ENCODE measurements at places on chromosomes 6 and 20.

DNA sequence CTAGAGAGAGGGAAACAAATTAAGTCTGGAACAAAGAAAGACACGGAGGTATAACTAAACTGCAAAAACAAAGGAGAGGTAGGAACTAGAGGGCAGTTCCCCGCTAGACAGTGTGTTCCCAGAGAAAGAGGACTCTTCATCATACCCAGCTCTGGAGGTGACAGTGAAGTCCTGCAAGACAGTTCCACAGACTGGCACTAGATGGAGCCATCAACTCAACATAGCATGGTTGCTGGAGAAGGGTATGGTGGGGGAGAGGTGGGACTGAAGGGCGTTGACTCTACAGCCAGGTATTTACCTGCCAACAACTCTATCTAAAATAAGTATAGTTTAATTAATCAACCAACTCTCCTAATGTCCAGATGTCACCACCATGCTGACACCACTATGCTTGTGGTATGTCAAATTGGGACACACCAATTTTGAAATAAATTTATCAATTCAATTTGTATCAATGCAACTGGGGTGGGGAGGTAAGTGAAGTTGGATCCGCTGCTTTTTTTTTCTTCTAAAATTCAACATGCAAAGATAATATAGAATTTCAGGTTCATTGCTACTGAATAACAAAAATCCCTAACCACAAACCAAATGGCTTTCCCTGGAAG, 9.7 kb downstream of the BACH2 start:
- DNase-seq, result peak; percentile 36

DNA sequence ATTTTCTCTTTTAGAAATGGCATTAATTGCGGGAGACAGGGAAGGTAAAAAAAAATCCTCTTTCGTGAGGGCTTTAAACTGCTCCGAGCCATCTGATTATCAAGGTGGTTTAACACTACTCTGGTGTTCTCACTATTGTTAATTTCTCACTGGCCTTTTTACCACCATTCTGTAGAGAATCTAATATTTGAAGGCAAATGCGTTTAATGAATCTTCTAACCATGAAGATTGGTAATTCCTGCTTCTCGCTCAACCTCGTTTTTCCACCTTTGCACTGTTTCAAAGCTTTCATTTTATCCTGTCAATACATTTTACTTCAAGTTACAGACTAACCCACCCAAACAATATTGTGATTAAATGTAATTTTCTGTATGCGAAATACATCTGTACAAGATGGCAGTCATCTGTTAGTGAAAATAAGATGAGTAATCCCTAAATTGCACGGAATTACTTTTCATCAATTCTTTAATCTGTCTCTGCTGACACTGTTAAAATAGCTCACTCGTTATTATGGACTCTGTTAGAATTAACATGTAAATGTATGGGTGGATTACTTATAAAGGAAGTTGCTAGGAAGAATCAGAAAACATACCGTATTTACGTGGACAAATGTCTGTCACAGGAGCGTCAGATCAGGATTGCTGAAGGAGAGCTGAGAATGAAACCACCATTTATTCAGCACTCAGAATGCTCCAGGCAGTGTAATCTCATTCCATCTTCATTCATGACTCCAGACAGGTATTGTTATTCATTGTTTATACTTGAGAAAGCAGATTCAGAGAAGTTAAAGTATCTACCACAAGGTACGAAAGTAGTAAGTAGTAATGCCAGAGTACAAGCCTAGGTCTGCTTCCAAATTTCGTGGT, 1.1 kb upstream of the LCA5 start:
- no peak for DNase-seq

- DNase-seq, result no peak
Observed at GRCh38 chr20:37542281-37542680, 14.6 kb upstream of the BLCAP start.

- no peak for DNase-seq
Observed at GRCh38 chr6:5746053-5746758, 260.5 kb downstream of the NRN1 start.

- DNase-seq, result no peak
Observed at GRCh38 chr20:48763216-48763914, 64.4 kb downstream of the PREX1 start.

- no peak for DNase-seq
Observed at GRCh38 chr20:57860576-57860975, 150.8 kb upstream of the PMEPA1 start.

DNA sequence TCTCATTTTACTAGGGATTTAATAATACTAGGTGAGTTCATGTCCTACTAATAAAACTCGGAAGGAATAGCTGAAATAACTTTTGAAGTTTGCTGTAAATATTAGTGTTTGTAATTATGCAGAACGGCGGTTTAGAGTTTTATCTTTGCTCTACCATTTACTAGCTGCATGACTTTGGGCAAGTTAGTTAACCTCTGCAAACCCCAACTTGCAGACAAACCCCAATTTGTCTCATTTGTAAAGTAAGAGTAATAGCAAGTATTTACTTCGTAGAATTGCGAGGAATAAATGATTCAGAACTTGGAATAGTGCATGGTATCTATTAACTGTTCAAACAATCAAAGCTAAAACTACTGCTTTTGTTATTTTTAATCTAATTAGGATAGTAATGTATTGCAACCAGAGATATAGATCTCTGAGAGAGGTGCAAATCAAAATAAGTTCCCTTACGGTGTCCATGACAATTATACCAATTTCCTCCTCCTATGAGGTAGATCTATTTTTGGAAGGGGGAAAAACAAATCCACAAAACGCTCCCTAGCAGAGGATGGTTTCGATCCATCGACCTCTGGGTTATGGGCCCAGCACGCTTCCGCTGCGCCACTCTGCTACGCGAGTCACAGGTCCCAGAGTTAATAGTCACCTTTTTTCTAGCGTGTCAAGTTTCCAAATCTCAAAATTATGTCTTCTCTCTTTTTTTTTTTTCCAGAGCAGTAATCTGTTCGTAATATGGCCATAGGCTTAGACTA, 35.1 kb upstream of the BTN3A2 start:
- no peak for DNase-seq

- DNase-seq, result no peak
Observed at GRCh38 chr6:126147291-126147815, 161.0 kb downstream of the TRMT11 start.

GRCh38 chr6:31336896-31337496, 20.0 kb downstream of the HLA-B start:
- DNase-seq, result no peak

DNA sequence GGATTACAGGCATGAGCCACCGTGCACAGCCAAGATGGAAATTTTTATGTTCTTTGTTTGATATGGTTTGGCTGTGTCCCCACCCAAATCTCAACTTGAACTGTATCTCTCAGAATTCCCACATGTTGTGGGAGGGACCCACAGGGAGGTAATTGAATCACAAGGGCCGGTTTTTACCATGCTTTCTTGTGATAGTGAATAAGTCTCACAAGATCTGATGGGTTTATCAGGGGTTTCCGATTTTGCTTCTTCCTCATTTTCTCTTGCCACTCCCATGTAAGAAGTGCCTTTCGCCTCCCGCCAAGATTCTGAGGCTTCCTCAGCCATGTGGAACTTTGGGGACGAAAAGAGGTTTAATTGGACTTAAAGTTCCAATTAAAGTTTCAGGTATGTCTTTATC, 14.6 kb downstream of the EEF1A1 start:
- DNase-seq, result no peak

GRCh38 chr6:13453771-13454251, 33.6 kb downstream of the GFOD1 start:
- no peak for DNase-seq

DNA sequence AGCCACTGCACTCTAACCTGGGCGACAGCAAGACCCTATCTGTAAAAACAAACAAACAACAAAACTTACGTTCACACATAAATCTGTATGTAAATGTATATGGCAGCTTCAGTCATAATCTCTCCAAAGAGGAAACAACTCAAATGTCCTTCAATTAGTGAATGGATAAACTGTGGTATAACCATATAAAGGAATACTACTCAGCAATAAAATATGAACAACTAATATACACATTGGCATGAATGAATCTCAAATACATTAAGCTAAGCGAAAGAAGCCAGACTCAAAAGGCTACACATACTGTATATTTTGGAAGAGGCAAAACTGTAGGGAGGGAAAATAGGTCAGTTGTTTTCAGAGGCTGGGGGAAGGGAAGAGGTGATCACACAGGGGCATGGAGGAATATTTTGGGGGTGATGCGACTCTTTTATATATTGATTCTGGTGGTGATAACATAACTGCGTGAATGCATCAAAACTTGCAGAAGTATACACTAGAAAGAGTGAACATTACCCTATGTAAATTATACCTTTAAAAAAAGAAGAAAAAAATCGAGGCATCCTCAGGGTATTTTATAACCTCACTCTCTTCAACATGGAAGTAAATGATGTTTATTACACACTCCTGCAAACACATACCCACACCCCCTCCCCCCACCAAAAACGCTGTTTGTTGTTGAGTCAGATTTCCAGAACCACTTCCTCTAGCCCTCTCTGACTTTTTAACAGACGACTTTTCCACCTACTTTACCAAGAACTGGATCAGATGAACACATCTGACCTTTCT, 115.2 kb upstream of the RNF24 start:
- DNase-seq, result no peak

DNA sequence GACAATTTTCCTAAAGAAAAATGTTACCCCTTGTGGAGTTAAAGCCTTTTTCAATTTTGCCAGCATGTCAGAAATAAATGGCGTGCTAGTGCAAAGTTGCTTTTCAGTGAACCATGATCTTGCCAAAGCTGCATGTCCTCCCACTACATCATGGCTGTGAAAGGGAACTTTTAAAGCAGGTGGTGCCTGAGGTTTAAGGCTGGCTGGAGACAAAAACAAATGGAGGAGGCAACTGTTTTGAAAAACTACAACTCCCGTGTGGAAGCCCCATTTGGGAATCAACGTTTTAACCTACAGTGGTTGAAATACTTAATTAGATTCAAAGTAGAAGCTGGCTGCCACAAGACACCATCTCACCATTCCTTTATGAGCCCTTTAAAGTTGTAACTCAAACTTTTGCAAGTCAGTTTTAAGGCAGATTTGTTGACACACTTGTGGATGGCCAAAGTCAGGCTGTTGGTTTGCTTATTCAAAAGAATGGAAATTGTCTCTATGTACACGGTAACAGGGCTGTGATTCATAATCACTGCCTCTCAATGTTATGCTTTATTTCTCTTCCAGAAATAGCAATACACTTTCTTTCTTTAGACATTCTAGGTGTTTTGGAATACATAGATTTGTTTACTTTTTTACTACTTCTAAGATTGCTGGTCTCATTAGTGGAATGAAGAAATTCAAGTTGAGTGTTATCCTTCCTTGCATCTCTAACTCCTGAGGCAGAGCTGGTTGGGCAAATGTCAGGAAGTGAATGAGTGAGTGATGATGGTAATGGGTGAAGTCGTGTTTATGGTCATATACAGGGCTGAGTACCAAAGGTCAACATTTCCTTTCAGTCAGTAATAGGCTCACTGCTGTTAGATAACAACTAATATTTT, 196.4 kb upstream of the GMDS start:
- no peak for DNase-seq

DNA sequence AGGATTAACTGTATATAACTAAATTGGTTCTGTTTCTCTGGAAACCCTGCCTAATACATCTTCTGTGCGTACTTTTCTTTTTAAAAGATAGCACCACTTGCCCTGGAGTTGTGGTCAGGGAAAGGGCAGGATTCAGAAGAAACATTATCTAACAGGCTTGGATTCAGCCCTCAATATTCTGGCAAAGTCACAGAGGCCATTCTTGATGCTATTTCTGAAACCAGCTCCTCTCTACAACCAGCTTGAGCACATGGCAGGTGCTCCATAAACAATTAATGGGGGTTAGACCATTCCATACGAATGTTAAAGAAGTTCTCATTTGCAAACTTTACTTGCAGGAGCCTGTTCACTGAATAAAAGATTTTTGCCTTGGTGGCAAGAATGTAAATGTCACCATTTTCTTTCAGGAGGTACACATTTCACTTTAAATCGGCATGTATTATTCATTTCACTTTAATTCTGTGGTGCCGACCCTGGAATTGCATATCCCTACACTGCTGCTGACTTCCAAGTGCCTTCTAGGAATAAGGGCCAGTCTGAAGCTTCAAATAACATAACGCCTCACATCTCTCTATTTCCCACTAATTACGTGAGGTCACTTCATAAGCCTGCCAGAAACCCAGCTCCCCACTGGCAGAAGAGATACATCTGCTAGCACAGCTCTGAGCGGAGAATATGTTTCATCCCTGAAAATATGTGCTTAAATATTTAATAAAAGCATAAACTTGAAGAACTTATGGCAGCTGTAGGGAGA, 248.7 kb downstream of the ADGRG6 start:
- no peak for DNase-seq

DNA sequence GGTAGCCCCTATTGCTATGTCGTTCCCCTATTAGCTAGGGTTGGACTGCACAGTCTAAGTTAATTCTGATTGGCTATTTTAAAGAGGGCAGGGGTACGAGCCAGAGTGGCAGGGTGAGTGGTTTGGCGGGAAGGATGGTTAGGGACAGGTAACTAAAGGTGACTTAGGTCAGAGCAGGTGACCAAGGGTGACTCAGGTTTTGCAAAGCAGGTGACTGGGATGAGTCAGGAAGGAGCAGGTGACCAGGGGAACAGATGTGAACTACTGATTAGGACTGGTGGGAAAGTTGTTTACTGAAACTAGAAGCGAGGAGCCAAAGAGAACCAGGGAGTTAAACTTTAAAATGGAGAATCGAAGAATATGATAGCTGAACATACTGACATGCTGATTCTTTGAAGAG, 295.2 kb downstream of the GJA1 start:
- no peak for DNase-seq

DNA sequence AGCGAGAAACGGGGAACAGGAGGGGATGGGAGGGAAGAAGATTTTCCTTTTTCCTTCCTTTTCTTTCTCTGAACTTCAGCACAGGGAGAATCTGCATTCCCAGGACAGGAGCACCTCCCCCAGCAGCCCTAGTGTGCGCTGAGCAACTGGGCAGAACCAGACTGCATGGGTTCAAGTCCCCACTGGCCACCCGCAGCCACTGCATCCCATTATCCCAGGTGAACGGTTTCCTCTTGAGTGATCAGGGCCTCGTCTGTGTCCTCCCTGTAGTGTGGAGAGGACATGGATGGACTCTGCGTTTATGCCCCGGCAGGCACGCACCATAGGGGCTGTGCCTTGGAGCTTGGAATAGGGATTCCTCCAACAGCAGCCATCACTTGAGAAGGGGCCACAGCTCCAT, 53.0 kb downstream of the ANKRD60 start:
- no peak for DNase-seq

GRCh38 chr6:143863771-143864170, 503 bp upstream of the ZC2HC1B start:
- no peak for DNase-seq

DNA sequence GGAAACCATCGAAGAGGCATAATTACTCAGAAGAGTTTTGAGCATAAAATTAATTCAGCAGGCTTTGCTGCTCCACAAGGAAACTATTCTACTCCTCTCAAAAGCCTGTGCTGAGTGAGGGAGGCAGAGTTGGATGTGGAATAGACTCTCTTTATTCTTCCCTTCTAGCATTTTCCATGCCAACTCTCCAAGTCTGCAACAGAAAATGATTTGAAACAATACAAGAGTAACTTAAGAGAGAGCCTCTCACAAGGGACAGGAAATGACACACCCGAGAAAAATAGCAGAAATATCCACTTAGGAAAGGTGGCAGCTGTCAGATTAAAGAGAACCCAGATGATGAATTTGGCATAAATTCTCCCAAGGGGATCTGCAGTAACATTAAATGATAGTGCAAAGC, 26.3 kb upstream of the LAMP5 start:
- DNase-seq, result no peak

GRCh38 chr20:57751411-57751810, 41.6 kb upstream of the PMEPA1 start:
- no peak for DNase-seq

GRCh38 chr20:44643596-44644229, 7.8 kb downstream of the ADA start:
- DNase-seq, result no peak

- DNase-seq, result no peak
Observed at GRCh38 chr6:168355716-168356522, 36.3 kb upstream of the DACT2 start.
